ENCODE measurements at places on chromosomes 16 and 17. TPM values are rescaled to one million over a fixed set of nuclear protein-coding genes. Genes with fewer than 3 reads are reported as not detected.

Gene RHBDF1
- 1.0 TPM for polyA plus RNA-seq

Gene HS3ST3B1
- polyA plus RNA-seq, result 0.58 TPM

Gene SOST
- not detected for polyA plus RNA-seq

Gene MYO15A
- polyA plus RNA-seq, result 1.9 TPM

Gene SLC9A5
- 1.8 TPM for polyA plus RNA-seq

Gene MMP25
- polyA plus RNA-seq, result not detected

Gene OR1A2
- polyA plus RNA-seq, result not detected

Gene SCNN1B
- not detected for polyA plus RNA-seq

Gene CD300E
- not detected for polyA plus RNA-seq

Gene DHX58
- polyA plus RNA-seq, result 2.3 TPM

Gene KRT24
- polyA plus RNA-seq, result 0.83 TPM

Gene CES3
- 3.7 TPM for polyA plus RNA-seq

Gene MT4
- not detected for polyA plus RNA-seq

Gene HOXB5
- not detected for polyA plus RNA-seq

All from neural cell (in vitro differentiated cells).